ENCODE measurements at places on chromosomes 13 and 19.

DNA sequence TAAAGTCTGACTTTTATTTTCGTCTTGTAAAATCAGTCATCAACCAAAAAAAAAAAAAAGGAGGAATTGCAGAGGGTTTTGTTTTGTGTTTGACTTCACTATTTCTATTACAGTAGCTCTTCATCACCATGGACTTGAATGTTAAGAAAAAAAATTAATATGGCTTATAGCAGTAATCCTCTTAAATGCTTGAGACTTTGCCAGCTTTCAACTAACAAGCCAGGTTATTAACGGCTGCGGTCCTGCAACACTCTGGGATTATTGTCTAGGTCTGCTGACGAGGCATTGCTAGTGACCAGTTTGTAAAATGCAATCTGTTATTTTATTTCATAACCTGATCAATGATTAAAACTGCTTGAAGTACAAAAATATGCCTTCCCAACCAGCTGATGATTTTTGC, 647.2 kb upstream of the KLHL1 start:
- no peak for DNase-seq

- DNase-seq: no peak
Observed at GRCh38 chr19:18013210-18014111, 5.5 kb downstream of the ARRDC2 start.

DNA sequence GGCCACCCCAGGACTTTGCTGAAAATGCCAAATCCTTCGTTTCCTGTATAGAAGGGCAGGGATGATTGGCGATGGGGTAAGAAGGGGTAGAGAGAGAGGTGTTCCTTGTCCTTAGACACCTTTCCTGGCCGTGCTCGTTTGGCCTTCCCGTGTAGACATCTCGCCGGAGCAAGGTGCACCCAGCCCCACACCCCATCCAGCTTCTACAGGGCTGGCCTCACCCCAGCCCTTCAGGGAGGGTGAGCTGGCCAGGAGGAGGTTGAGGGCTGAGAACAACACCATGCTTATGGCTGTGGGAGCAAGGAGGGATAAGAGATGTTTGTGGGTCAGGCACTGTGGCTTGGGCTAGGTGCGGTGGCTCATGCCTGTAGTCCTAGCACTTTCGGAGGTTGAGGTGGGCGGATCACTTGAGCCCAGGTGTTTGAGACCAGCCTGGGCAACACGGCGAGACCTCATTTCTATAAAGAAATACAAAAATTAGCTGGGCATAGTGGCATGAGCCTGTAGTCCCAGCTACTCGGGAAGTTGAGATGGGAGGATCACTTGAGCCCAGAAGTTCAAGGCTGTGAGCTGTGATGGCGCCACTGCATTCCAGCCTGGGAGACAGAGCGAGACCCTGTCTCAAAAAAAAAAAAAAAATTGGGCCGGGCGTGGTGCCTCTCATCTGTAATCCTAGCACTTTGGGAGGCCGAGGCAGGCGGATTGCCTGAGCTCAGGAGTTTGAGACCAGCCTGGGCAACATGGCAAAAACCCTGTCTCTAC, 15.5 kb downstream of the SMARCA4 start:
- no peak for DNase-seq

- DNase-seq: no peak
Observed at GRCh38 chr13:90793261-90793820, 554.1 kb upstream of the MIR17HG start.

DNA sequence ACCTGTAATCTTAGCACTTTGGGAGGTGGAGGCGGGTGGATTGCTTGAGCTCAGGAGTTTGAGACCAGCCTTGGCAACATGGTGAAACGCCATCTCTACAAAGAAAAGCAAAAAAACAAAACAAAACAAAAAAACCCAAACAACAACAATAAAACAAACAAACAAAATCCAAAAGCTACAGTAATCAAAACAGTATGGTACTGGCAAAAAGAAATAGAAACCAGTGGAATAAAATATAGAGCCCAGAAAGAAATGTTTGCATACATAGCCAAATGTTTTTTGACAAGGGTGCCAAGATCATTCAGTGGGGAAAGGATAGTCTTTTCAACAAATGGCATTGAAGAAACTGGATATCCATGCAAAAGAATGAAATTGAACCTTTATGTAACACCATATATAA, 11.5 kb downstream of the CEACAM1 start:
- no peak for DNase-seq

GRCh38 chr19:1172353-1173158, 1.5 kb downstream of the SBNO2 start:
- no peak for DNase-seq

DNA sequence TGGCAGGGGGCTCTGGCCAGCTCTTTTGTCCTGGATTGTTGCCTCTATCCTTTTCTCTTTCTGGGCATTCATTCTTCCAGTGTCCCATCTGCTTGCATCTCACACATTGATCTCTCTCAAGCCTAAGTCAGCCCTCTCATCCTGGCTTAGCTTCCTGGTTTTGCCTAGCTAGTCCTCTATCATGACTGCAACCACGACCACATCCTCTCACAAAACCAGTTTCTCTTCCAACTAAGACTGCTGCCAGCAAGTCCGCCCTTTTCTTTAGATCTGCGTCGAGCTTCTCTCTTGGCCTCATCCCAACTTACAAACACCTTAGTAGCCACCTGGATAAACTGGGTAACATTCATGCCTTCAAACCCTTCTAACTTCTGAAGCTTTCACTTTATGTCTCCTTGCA, 212.2 kb upstream of the HTR2A start:
- no peak for DNase-seq

GRCh38 chr19:35212241-35212640, 16.3 kb downstream of the FAM187B start:
- no peak for DNase-seq

DNA sequence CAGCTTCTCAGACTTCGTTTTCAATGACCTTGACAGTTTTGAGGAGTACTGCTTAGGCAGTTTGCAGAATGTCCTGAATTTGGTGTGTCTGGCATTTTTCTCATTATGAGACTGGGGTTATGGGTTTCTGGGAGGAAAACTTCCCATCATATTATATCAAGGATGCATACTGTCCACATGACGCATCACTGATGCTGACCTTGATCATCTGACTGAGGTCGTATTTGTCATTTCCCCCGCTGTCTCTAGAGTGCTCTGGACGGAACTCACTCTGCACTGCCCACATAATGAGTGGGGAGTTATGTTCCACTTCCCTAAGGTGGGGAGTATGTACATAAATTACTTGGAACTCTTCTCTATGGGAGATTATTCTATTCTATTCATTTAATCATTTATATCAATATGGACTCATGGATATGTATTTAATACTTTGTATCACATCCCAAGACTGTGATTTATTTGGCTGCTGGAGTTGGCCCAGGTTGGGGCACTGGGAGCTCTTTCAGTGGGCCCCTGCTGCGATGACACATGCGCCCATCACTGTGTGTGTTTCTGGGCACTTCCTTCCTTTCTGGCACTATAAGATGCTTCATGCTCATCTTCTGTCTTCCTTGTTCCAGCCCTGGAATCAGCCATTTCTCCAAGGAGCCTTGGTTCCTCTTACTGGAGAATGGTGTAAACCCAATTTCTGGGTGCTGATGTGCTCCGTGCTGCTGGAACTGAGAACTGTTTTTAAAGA, 138.6 kb downstream of the MIPEP start:
- no peak for DNase-seq

- DNase-seq: no peak
Observed at GRCh38 chr13:43537124-43537523, 249.6 kb downstream of the ENOX1 start.

DNA sequence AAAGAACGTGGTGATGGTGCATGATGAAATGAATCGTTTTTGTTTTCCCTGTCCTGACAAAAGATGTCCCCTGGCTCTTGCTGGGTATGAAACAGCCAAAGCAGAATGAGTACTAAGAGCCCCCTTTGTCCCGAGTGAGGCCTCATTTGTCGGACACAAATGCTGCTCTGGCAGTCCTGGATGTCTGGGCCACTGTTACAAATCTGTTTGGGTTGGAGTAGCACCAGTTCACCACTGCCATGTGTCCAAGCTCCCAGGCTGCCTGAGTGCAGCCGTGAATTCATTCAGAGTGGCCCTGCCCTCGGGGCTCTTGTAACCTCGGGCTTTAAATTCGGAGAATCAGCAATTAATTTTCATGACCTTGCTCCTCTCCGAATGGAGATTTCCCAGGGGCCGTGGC, 182.4 kb downstream of the NUFIP1 start:
- no peak for DNase-seq
